ENCODE measurements at places on chromosomes 5 and 9. TPM values are rescaled to one million over a fixed set of nuclear protein-coding genes. Genes with fewer than 3 reads are reported as not detected.

DNA sequence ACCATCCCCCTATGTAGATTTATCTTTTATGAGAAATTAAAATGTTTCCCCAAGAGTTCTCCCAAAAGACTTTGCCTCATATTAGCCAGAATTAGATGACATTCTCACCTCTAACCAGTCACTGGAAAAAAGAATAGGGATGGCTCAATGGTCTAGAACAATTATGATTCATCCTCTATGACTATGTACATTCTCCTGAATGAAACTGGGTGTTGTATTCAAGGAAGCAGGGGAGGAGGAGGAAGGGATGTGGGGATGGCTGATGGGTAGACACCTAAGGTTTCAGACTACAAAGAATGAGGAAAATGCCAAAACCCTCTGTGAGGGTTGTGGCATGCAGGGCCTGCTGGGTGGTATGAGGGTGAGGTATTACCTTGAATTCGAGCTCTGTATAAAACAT, 49.5 kb upstream of the BRINP1 start:
- DNase-seq: no peak

DNA sequence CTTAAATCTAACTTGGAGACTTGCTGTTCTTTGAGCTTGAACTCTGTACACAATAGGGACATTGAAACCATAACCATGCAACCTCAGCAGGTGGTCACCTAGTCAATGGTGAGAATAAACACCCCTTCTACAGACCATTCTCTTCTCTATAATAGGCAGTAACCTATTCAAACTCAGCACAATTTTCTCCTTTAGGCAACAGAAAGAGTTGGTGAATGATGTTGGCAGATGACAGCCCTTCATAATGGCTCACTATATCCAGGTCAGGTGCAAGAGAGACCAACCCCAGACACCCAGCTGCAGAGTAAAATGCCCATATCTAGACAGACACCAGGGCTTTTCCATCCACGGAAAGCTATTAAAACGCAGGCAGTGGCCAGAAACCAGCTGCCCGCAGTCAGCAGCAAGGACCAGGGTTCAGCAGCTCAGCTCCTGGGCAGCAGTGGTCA, 106.7 kb downstream of the SERINC5 start:
- DNase-seq: no peak

GRCh38 chr5:8185852-8186251, 316.9 kb downstream of the MTRR start:
- no peak for DNase-seq

- no peak for DNase-seq
Measured at GRCh38 chr9:79912318-79913070, 340.7 kb downstream of the TLE4 start.

- no peak for DNase-seq
Measured at GRCh38 chr5:130992095-130992494, 173.0 kb downstream of the HINT1 start.

- no peak for DNase-seq
Measured at GRCh38 chr9:82467436-82467835, 478.9 kb downstream of the SPATA31D1 start.

GRCh38 chr5:52840277-52841050, 52.7 kb downstream of the ITGA1 start:
- no peak for DNase-seq

- no peak for DNase-seq
Measured at GRCh38 chr9:34994260-34994899, 4.8 kb downstream of the DNAJB5 start.

DNA sequence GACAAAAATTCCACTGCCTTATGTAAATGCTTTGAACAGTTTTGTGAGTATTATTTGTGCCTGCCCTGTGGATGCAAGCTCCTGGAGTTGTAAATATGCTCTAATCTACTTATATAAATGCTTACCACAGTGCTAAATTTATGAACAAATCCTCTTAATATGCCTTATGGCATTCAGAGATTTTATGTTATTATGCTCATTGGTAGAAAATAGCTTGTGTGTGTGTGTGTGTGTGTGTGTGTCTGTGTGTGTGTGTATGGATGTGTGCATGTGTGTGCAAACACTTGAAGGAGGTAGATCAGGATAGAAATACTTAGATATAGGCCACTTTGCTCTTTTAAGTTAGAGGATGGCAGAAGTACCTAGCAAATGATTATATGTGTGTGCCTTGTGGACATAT, 253.9 kb downstream of the TAF11L14 start:
- no peak for DNase-seq

GRCh38 chr5:172733131-172733973, 37.6 kb downstream of the DUSP1 start:
- no peak for DNase-seq

DNA sequence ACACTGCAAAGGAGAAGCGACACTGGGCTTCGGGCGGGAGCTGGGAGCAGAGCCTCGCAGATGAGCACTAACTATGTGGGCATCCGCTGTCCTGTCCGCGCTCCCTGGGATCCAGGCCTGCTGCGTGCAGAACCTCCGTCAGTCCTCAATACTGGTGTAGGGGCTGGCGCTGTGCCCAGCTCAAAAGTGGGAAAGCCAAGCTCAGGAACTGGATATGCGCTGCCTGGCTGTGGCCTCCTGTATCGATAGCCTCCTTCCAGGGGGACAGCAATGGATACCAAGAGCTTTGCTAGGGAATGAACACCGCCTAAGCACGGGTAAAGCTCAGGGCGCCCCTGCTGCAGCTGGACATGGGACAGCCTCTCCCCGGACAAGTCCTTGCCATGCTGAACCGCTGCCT, 270.4 kb downstream of the NSG2 start:
- no peak for DNase-seq

GRCh38 chr9:126125577-126125976, 201.1 kb upstream of the MVB12B start:
- DNase-seq: no peak

- DNase-seq: no peak
Measured at GRCh38 chr5:21654-22233, 70.2 kb upstream of the PLEKHG4B start.

DNA sequence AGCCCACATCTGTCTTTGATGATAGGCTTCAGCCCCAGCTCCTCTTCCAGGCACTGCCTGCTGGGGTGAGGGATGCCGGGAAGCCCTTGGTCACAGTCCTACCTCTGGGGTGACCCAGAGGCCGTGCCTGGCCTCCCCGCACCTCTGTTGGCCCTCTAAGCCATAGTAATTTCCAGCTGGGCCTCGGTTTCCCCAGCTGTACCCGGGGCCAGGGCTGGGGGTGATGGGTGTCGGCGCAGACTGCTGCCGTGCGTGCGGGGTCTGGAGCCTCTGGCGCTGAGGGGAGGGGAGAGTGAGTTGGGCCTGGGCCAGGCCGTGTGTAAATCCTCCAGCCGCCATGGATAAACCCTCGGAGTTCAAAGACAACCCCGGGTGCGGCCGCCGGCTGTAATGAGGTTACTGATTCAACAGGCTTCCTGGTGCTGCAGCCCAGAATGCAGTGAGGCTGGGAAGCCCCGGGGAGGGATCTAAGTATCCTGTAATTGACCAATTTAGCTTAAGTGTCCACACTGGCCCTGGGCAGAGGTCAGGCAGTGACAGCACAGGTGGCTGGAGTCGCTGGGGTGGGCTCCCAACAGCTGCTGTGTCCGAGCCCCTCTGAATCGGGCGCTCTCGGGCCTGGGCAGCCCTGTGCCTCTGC, 7.1 kb downstream of the RXRA start:
- no peak for DNase-seq

DNA sequence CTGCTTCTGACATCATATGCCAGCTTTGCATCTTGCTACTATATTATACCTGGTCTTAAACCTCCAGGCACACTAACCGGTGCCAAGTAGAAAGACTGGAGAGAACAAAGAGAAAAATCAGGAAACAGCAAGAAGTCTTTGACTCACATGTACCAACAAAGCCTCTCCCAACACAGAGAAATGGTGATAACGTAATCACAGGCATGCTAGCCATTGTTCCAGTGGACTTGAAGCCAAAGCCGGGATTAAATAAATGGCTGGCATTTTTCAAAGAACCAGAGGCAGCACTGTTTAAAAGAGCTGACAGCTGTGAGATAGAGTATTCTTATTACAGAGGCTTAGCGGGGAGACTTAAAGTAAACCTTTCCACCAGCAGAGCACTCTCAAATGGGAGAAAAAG, 148.4 kb upstream of the NFIL3 start:
- DNase-seq: no peak

- no peak for DNase-seq
Measured at GRCh38 chr5:114686356-114686755, 324.5 kb downstream of the KCNN2 start.

- DNase-seq: no peak
Measured at GRCh38 chr5:150616024-150616470, 24.4 kb upstream of the SYNPO start.

GRCh38 chr9:70101265-70101664, 57.6 kb downstream of the MAMDC2 start:
- DNase-seq: no peak

DNA sequence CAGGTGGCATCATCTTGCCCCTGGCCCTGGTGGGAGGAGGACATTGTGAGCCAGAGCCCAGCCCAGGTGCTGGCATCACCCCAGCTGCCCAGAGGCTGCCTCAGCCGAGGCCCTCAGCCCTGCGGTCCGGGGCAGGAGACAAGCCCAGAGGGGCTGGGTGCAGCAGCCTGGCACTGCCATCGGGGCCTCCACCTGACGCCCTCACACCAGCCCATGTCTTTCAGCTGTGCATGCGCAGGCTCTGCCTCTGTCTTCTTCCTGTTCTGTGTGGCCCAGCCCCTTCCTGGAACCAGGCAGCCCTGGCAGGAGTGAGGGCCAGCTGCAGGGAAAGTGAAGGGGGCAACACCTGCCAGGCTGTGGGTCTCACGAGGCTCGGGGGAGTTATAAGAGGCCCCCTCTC, 4.8 kb upstream of the CEL start:
- DNase-seq: no peak

GRCh38 chr5:121988488-121988887, 26.7 kb downstream of the SRFBP1 start:
- DNase-seq: no peak

GRCh38 chr5:89451263-89451662, 568.3 kb upstream of the MEF2C start:
- DNase-seq: no peak

SPATA31C1 gene
- total RNA-seq: 0.07 TPM

XRCC4 gene
- total RNA-seq: 7.4 TPM

GRM6 gene
- not detected for total RNA-seq

PTPN3 gene
- total RNA-seq: 8.1 TPM

SPAG8 gene
- 14.2 TPM for total RNA-seq

SHROOM1 gene
- total RNA-seq: 7.6 TPM

LCN1 gene
- not detected for total RNA-seq

SOX30 gene
- not detected for total RNA-seq

FAM219A gene
- 13.4 TPM for total RNA-seq

C9orf153 gene
- total RNA-seq: not detected

All from type B pancreatic cell (in vitro differentiated cells).